CD8-positive, alpha-beta T cell (primary cell): ENCODE measurements at places on chromosomes 16 and 17.
A peak's percentile ranks its signal among the peaks of the same experiment; 100 is the strongest.

DNA sequence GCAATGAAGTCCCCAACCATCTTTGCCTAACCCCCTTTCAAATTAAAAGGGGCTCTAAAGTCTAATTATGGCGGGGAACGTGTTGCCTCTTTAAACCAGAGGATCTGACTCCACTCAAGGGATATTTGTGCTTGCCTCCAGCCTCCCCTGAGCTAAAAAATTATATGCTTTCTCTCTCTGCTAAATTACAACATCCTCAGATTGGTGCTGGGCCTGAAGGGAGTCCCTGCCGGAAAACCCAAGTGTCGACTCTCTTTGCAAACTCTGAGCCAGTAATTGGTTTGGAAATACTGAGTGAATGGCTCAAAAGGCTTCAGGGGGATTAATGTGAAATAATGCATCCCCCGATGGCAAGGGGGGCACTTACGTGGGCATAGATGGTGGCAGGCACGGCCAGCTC is 208.5 kb upstream of the TNRC6C start:
- no peak for DNase-seq

- DNase-seq, result no peak
Observed at GRCh38 chr16:75868636-75869632, 142.6 kb upstream of the CPHXL start.

DNA sequence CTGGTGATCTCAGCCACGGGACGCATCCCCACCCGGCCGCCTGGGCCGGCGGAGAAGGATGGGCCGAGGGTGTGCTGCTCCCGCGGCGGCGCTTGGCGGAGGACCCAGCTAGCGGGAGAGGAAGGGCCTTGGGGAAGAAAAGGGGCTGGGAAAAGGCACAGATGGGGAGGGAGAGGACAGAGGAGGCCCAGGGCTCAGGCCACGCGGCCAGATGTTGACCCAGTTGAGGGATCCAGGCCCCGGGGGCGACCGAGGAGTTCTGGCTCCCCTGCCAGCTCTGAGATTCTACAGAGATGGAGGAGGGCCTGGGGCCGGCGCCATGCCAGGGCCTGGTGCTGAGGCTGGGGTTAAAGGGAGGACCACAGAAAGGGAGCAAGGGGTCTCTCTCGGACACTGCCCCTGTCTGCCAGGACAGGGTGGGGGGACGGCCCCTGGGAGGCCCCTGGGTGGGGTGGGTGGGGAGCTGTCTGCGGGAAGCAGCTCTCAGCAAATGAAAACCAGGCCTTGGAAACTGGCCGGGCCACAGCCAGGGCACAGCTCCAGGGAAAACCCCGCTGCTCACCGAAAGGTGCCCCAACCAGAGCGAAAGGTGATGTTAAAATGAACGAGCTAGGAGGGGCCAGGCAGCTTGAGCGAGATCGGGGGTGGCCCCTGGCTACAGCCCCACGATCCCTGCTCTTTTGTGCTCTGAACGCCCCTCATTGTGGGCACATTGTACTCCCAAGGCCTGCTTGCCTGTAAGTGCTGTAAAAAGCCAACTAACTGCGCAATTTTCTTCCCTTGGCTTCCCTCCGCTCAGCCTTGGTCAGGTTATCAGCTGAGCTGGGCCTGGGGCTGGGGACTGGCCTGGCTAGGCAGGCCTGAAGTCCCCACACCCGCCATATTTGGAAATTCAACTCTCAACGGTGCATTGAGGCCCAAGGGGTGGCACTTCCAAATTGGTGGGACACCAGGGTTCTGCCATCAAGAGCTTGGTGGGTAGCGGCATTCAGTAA is 191.4 kb downstream of the ZNF423 start:
- DNase-seq, result no peak

- DNase-seq, result no peak
Observed at GRCh38 chr17:9880582-9880999, 24.5 kb downstream of the RCVRN start.

GRCh38 chr17:70353408-70354092 is 184.2 kb downstream of the KCNJ2 start:
- no peak for DNase-seq

- no peak for DNase-seq
Observed at GRCh38 chr16:22191532-22192260, 14.4 kb upstream of the EEF2K start.

DNA sequence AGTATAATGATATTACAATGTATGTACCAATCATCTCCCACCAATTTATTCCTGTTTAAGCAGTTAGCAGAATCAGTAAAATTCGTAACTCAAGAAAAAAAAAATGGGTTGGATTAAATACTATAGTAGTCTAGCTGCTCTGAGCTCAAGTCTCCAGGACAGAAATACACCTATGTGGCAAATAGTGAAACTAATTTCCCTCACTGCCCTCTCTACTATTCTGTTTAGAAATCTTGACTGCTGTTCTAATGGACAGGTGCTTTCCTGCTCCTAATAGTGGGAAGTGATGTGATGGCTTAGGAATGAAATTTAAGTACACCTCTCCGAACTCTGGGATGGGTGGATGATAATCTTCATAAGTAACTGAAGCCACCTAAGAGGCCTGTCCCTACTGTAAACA is 175.7 kb downstream of the KCNJ2 start:
- DNase-seq, result no peak

DNA sequence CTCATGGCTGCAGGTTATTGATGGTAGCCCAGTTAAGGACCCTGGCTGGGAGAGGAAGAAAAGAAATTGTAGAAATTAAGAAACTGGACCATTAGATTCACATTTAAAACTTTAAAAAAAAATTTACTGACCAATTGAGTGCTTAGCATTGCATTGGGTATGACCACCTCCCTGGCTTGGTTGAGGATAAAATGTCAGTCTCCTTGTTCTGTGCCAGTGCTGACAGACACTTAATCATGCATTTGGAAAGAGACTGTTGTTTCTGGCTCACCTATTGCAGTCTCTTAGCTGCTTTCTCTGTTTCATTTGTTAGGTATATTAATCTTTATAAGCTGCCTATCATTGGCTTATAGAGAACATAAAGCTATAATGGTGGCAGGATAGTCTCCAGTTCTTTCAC is 1.7 kb downstream of the MYH1 start:
- DNase-seq, result no peak

DNA sequence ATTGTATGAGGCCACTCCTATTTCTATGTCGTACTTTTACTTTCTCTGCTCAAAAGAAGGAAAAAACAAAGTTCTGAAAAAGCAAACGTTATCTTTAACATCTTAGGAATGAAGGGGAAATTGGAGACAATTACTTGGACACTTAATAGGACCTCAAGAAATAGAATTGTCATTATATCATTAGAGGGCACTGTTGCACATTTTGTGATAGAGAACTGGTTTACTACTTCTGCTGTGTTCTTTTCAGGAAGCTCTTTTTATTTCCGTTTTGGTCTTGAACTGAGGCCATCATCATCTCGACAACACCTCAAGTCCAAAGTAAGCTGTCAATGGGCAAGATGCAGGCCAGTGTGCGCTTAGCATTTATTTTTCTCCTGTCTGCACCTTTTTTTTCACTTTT is 14.6 kb downstream of the COG4 start:
- DNase-seq, result peak; percentile 42

DNA sequence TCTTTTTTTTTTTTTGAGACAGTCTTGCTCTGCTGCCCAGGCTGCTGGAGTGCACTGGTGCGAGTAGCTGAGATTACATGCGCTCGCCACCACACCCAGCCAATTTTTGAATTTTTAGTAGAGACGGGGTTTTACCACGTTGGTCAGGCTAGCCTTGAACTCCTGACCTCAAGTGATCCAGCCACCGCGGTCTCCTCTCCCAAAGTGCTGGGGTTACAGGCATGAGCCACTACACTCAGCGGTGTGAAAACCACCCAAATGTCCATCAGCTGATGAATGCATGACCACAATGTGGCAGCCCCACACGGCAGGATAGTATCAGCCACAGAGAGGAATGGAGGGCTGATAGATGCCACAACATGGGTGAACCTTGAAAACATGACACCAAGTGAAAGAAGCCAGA is 2.1 kb downstream of the P2RX5 start:
- DNase-seq, result no peak

DNA sequence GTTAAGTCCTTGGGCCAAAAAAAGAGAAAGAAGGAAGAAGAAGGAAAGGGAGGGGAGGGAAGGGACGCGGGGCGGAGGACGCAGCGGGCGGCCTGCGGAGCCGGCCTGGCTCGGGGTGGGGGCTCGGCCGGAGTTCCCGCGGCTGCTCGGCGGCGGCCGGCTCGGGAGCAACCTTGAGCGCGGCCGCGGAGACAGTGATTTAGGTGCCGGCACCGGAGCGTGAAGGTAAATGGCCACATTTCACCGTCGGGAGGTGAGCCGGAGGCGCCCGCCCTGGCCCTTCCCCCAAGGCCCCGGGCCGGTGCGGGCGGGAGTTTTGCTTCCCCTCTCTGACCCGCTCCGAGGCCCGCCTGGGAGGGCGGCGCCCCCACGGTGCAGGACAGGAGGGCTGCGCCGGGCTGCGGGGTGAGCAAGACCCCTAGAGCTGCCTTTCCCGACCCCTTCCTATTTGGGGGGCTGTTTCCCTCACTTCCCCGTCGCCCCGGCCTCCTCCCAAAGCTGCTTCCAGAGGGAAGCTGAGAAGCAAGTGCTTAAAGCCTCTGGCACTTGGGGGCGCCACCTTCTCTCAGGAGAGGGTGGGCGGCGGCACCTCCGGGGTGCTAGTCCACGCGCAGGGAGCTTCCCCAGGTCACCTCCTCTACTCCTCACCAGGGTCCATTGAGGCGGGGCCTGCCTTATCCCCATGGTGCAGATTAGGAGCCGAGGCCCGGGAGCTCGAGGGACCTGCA is 56.5 kb downstream of the MRM1 start:
- no peak for DNase-seq

- no peak for DNase-seq
Observed at GRCh38 chr17:29682054-29682453, 59.3 kb upstream of the CORO6 start.

- DNase-seq, result no peak
Observed at GRCh38 chr17:29021226-29021625, 15.4 kb upstream of the SEZ6 start.

GRCh38 chr16:8919089-8919933 is 37.2 kb downstream of the LITAFD start:
- DNase-seq, result peak; percentile 13

GRCh38 chr16:1506494-1507213 is 13.5 kb downstream of the TELO2 start:
- DNase-seq, result no peak

- DNase-seq, result no peak
Observed at GRCh38 chr17:60153606-60154390, 4.0 kb downstream of the CA4 start.

DNA sequence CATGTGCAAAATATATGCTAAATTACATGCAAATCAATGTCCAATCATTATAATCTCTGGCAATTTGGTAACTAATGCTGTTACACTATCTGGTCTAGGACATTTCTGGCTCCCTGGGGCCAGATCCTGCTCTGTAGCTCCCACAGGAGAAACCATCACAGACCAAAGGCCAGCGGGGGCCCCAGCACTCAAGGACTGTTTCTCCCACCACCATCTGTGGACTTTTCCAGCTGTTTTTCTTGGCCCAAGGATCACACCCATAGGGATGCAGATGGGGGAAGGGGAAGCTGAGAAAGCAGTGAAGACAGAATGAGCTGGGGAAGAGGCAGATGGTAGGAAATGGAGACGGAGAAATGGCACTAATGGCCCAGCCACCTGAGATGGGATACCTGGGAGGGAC is at the start of gene HIGD1B:
Gene HIGD1B, plus strand, starts transcription at position 298 of the 400 bp plus-strand sequence. CDS start 270 bp downstream, outside the sequence.
- DNase-seq, result no peak

DNA sequence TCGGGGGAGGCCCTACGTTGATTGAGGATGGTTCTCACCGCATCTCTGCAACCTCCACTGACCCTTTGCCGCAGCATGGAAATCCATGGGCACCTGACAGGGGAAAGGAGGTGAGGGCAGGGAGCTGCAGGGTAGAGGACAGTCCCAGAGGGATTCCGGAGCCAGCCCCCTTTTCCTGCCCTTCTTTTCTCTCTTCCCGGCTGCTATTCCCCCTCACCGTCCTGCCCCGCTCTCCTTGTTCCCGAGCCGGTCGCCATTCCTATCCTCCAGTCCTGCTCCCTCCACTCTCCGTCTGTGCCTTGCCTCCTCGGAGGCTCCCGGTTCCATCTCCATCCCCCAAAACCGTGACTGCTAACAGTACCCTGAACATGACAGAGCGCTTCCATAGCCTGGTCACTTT is 4.8 kb downstream of the SPATA32 start:
- no peak for DNase-seq

- DNase-seq, result no peak
Observed at GRCh38 chr17:58969156-58969555, 137.5 kb downstream of the TRIM37 start.

GRCh38 chr17:56142781-56143180 is 10.5 kb upstream of the ANKFN1 start:
- no peak for DNase-seq

DNA sequence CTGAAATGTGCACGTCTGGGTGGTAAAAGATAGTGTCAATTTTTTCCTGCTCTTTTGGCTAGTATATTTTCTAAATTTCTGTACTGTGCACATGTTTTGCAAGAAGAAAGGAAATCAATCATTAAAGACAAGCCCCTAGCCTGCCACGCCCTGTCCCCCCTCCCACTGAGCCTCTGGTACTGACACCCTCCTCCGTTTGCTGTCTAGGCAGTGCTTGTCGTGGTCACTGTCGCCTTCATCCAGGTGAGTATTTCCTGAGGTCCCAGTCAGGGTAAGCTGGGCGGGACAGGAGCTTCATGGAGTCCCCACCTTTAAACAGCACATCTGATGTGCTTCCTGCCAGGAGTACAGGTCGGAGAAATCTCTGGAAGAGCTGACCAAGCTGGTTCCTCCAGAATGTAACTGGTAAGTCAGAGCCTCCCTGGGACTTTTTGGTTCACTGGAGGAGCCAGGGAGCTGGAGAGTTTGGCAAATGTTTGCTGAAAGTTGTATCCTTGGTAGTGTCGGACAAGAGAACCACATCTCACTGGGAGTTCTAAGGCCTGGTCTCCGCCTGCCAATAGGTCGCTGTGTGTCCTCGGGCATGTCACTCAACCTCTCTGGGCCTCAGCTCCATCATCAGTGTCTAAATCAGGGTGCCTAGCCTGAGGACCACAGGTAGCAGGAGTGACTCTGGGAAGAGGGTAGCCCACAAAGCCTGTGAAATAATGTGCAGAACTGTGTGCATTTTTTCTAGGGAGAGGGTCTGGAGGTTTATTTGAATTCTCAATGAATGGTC is 42.2 kb downstream of the ATP2C2 start:
- no peak for DNase-seq

DNA sequence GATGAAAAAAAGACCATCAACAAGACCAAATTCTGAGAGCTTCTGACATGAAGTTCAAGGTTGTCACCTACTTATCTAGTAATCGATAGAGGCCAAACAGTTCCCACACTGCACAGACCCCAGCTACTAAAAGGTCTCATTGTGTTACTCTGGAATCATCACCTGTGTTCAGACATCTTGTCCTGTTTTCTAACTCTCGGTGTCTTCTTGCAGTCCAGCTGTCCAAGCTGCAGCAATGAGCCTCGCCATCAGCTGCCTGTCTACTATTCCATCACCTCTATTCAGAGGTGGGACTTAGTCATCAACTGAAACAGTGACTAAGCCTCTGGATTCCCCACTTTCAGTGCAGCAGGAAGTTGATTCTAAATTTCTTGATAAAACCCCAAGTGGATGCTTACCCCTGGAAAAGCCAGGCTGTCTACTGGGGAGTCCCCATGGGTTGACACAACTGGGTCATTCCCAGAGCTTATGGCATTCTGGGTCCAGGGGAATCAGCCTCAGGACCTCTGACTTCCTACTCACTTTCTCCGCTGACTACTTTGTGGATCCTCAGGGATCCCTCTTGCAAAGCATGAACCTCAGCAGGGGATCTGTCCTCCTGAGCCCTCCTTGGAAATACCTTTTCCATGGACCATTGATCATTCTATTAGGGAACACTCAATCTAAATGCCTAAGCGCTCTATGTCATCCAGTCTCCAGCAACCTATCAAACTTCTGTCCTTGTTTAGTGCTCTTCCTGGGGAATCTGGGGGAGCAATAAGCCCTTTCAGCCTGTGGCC is 46.5 kb downstream of the HNF1B start:
- DNase-seq, result no peak
